ENCODE measurements at places on chromosomes 1 and 21.

DNA sequence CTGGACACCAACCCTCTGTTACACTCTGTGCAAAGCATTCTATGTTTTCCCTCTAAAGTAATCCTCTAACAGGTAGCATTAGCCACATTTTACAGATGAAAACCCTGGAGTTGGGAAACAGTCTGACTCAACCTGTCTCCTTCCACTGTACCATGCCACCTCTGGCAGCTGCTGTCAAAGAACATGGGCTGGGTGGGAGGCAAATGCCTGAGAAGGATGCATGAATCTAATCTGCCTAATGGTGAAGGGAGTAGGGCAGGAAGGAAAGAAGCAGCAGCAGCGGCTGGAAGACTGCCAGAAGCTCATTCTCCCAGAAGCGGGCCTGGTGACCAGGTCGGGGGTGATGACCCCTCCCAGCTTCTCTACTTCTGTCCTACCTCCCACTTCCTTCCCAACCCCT is 21.7 kb downstream of the LRRC71 start:
- no peak for DNase-seq

- no peak for DNase-seq
Measured at GRCh38 chr1:153679337-153680119, 1.0 kb downstream of the NPR1 start.

- DNase-seq: no peak
Measured at GRCh38 chr1:197920414-197921117, 3.4 kb downstream of the LHX9 start.

GRCh38 chr1:221631556-221631955 is 110.3 kb downstream of the DUSP10 start:
- no peak for DNase-seq

DNA sequence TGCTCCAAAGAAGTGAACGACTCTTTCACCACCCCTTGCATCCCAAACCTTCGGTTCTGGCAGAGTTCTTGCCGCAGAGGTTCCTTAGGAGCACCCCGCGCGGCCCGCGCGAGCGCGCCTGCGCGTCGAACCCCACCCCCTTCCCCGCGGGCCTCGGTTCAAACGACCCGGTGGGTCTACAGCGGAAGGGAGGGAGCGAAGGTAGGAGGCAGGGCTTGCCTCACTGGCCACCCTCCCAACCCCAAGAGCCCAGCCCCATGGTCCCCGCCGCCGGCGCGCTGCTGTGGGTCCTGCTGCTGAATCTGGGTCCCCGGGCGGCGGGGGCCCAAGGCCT is at the start of gene C1orf56:
TSS of gene C1orf56 (plus strand) at position 161 of the 334 bp plus-strand sequence. CDS start at position 258, 97 bp downstream.
- peak; percentile 81 for DNase-seq

DNA sequence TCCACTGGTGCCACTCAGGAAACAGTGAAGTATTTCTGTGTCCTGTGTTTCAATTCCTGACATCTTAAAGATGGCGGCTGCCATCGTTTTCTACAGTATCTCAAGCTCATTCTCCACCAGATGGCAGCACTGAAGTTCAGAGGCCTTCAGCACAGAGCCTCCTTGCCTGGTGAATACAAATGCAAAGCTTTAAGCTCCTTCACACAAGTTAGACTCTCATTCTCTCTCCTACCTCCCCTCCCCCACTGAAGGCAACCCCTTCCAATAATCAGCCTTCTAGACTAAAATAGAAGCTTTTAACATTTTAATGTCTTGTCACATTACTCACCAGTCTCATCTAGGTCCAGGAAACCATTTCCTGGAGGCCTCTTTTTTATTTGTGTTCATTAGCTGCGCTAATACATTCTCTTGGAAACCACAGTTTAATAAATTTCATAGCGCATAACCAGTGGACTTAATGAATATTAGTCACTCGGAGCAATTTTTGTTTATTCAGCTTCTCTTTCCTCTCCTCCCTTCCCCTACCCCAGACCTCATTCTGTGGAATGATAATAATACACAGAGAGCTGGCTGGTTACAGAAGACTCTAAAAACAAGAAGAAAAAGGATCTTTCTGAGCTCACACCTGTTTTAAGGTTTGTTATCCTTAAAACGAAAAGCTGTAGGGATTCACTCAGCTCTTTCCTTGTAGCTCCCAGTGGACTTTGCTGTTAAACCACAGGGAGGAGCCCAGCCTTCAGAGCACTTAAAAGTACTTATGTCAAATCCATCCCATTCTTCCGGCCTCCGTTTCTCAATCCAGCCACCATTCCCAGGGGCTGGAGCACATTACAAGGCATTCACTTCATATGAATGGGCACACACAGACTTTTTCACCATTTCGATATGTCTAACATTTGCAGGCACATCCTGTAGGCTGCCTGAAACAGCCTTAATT is 384.9 kb downstream of the HLX start:
- peak; percentile 83 for DNase-seq

DNA sequence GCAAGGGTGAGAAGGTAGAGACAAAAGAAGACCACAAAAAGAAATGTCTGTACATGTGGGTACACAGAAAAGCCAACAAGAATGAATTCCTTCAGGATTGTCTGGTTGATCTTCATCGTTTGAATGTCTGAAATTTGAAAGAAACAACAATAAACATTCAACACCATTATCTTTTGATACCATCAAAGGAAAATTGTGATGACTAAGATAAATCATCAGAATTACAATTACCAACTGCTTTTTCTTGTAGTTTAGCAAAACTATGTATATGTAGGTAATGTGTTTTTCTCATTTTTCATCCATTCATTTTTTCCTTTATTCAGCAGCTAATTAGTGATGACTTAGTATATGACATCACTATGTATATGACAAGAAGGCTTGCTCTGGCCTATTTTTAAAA is at the start of gene OR10X1:
TSS of gene OR10X1 (minus strand) at position 167 of the 400 bp plus-strand sequence. CDS start at position 167, 0 bp downstream.
- DNase-seq: no peak
